ENCODE measurements at places on chromosomes 16 and 17.

GRCh38 chr16:82814059-82814458, 187.3 kb downstream of the CDH13 start:
- no peak for DNase-seq

- no peak for DNase-seq
These were observed 26.9 kb upstream of the PHAF1 start for GRCh38 chr16:67082891-67083290.

- no peak for DNase-seq
These were observed 25.0 kb upstream of the KPNB1 start for GRCh38 chr17:47624727-47625068.

- no peak for DNase-seq
These were observed 4.4 kb downstream of the SERPINF2 start for GRCh38 chr17:1746975-1747543.

- no peak for DNase-seq
These were observed 9.1 kb downstream of the SLC22A31 start for GRCh38 chr16:89191033-89191900.

GRCh38 chr17:82644148-82644547, 4.1 kb downstream of the WDR45B start:
- DNase-seq = no peak
